Right hindlimb (tissue), 1 donor: ENCODE measurements at places on chromosomes 16 and 17.

- no peak for DNase-seq
These were observed 2.4 kb downstream of the CCL18 start for GRCh38 chr17:36066365-36066985.

GRCh38 chr17:59004338-59005111 is 102.2 kb downstream of the TRIM37 start:
- DNase-seq: peak; percentile 49

DNA sequence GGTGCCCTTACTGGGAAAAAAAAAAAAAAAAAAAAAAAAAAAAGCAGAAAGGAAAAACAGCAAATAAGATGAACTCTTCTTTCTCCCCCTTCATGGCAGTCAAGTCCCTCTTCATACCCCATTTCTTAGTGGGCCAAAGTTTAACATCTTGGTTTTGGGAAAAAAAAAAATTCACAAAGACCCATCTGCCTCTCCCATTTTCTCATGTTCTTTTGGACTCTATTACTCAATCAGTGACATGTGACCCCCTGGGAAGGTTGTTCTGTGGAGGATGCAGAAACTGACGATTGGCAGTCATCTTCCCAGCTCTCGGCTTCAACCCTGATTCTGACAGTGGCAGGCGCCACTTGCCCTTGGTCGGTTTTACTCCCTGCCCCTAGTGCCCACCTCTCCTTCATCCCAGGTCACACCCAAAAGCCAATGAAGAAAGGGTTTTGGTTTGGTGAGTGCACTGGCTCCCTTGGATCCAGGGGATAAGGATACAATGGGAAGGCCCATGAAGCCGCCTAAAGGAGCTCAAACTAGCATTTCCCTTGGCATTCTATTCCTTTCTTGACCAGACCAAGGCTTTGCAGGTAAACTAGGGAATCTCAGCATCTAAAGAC is 60.7 kb upstream of the TBX2 start:
- no peak for DNase-seq

- no peak for DNase-seq
These were observed 16.7 kb downstream of the ARL2BP start for GRCh38 chr16:57261806-57262205.

DNA sequence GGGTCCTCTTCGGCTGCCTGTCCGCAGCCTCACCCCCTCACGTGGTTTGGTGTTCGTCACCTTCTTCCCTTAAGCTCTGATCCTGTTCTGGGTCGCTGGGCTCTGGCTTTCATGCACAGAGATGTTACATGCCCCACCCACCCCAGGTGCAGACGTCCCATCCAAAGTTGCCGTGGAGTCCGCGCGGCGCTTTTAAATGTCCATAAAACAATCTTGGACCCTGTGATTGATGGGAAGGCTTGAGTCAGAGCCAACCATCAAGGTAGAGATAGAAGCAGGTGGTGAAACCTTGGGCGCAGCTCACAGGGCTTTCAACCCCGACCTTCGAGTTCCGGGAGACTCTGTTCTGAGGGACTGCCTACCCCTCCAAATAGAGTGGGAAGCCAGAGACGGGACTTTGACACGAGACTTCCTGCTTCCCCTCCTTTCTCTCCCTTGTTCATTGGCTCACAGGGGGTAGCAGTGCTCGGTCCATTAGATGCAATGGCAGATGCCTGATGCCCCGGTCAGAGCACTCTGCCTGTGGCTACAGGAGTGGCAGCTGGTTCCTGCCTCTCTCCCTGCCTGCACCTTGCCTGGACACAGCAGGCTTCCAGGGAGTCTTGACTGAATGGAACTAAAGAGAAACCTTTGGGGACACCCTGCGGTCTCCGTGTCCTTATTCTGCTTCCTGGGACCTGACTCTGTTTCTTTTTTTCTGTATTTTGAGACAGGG is 4.0 kb downstream of the ENGASE start:
- DNase-seq: no peak

DNA sequence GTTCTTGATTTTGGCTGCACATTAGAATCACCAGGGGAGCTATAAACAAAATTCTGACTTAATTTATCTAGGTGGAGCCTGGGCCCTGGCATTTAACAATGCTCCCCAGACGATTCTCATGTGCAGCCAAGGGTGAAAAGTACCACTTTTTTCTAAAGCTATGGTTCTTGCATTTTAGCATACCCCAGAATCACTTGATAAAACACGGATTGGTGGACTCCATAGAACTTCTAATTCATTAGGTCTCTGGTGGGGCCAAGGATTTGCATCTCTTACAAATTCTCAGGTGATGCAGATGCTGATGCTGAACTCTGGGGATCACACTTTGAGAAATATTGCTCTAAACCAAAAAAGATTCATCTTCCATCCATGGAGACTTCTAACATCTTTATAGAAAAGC is 74.5 kb downstream of the RPGRIP1L start:
- no peak for DNase-seq
